ENCODE measurements at places on chromosomes 1 and 21. TPM values are rescaled to one million over a fixed set of nuclear protein-coding genes. Genes with fewer than 3 reads are reported as not detected.

Gene NBPF4
- 0.07 TPM for total RNA-seq

Gene SYTL1
- 0.50 TPM for total RNA-seq

Gene KCNAB2
- total RNA-seq: 8.5 TPM

Gene C1orf105
- not detected for total RNA-seq

Gene BATF3
- 24.8 TPM for total RNA-seq

Gene SMIM1
- 1.6 TPM for total RNA-seq

Gene IFI44
- total RNA-seq: 0.82 TPM

Gene SLC9C2
- total RNA-seq: not detected

Measured in A549 treated with dexamethasone at 1 μM for 4 hours (cell line).